ENCODE measurements at places on chromosomes 2 and 18.

GRCh38 chr2:44719562-44719961, 221.9 kb upstream of the SIX3 start:
- no peak for DNase-seq

DNA sequence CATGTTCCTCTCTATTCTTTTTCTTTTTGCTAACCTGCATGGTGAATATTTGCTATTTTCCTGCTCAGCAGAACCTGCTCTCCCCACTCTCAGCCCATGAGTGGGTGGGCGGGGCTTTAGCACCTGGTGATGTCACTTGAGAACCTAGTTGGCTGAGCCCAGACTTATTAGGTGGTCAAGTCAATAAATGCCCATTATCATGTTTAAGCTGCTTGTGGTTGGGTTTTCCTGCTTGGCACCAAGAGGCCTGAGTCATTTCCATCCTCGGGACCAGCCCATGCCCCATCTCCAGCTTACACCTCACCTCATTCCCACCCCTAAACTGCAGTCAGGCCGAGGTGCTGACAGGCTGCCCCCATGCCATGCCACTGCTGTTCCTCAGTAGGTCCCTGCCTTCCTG, 226.6 kb downstream of the ANKRD30B start:
- DNase-seq, result no peak

- no peak for DNase-seq
These were observed 171.3 kb downstream of the THADA start for GRCh38 chr2:43424262-43425207.

- no peak for DNase-seq
These were observed 214.8 kb downstream of the ZNF521 start for GRCh38 chr18:25137197-25137472.

- DNase-seq, result no peak
These were observed 82.0 kb downstream of the THADA start for GRCh38 chr2:43513796-43514195.

GRCh38 chr18:57353940-57354461, 1.6 kb downstream of the ST8SIA3 start:
- no peak for DNase-seq

- DNase-seq, result no peak
These were observed 8.7 kb upstream of the CRYGA start for GRCh38 chr2:208172125-208172524.

DNA sequence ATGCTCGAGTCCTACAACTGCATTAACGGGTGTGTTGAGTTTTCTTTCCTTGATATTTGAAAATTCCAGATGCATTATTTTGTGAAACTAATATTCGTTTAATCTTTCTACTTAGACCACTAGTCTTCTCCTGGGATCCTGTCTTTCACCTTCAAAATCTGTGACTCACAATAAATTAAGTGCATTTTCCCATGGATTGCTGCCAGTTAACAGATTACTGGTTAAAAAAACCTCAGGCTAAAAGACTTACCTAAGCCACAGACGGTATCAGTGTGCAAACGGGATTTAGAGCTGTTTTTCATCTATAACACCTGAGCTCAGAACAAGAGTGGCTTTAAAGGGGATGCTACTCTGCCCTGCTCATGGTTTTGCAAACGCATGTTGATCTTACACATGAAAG, 10.2 kb downstream of the FECH start:
- no peak for DNase-seq

- no peak for DNase-seq
These were observed 247.8 kb downstream of the TXNL1 start for GRCh38 chr18:56390626-56391025.

DNA sequence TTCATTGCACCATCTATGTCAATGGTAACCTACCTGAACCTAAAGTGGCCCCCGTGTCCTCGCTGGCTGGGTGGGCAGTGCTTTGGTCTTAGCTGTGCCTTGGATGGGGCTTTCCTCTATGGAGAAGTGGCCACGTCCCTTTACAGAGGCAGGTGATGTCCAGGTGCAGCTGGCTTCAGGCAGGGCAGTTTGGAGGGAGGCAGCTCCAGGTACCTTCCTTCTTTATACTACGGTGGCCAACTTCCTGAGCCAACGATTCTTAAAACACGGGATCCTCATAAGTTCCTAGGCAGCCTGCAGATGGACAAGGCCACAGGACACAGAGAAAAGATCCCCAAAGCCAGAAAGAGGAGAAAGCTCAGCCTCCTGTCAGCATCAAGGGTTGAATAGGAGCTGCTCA, 517.3 kb upstream of the HS6ST1 start:
- no peak for DNase-seq

DNA sequence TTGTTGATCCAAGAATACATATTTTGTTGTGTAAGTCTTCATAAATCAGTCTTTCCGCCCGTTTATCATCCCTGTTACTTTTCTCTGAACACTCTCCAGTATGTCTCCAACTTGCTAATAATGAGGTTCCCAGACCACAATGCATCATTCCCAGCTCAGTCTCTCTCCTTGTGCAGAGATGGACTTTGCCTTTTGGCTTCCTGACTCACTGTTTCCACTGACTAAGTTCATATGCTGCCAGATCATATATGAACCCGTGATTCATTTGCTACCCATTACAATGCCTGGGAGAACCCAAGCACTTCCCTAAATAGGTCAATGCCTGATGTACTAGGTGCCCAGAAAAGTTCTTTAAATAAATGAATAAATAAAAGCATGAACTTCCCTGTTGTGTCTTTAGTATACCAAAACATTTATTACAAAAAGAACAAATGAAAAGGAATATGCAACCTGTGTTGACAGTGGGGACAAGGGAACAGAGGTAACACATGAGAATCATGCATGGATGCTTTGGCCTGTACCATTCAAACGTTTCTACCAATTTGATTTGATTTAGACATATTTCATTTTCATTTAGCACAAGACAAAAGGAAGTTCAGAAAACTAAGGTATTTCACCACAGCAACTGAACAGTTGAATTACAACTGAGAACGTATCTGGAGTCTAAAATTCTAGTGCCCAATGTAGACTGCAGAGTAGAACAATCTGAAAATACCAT, 215.4 kb upstream of the HNRNPA3 start:
- no peak for DNase-seq

GRCh38 chr2:47034973-47035609, 119.5 kb upstream of the MCFD2 start:
- no peak for DNase-seq

GRCh38 chr18:43486462-43486861, 209.2 kb upstream of the SYT4 start:
- DNase-seq, result no peak

- DNase-seq, result peak; percentile 97
These were observed at the start of gene TIA1 for GRCh38 chr2:70248181-70248847. TIA1 (minus strand) TSS chr2:70248628; CDS start chr2:70248430, 198 bp downstream.

DNA sequence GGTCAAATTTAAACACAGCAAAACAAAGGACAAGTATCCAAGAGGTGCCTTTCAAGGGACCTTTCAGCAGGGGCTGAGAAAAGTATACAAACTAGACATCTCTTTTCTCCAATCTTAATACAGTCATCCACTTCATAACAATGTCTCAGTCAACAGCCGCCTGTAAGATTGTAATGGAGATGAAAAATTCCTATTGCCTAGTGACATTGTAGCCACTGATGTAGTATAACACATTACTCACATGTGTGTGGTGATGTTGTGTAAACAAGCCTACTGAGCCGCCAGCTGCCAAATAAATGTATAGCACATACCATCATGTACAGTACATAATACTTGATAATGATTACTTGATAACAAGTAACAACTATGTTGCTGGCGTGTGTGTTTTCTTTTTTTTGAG, 31.0 kb downstream of the VIT start:
- DNase-seq, result no peak

DNA sequence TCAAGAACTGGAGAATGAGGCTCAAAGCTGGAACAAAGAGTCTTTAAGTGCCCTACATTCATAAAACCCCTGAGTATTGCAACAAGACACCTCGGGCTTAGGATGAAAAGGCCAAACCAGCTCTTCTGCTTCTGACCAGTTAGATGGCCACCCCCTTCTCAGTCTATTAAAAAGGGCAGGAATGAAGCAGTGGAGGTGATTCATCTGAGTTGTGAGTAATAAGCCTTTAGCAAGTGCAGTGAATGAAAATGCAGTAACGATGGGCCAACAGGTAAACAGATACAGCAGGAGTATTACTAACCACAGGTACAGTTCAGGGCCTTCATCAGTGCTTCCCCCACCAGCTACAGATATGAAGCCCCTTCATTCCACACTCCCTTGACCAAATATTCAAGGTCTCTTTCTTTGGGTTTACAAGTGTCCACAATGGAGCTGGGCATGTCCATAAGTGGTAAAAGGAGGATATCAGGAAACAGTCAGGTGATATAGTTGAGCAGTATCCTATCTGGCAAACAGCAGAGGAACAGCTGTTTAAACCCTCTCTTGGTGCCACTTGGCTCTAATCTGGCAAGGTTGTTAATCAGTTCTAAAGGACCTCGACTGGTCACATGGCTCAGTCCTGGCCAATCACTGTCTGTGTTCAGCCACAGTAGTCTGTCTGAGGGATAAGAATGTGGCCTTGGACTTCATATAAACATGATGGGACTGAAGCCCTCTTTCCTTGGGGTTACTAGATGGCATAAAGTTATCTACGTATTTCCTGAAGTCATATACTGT, 17.8 kb downstream of the SERPINB13 start:
- DNase-seq, result no peak

- no peak for DNase-seq
These were observed 223.7 kb downstream of the LOXHD1 start for GRCh38 chr18:46433121-46433826.

DNA sequence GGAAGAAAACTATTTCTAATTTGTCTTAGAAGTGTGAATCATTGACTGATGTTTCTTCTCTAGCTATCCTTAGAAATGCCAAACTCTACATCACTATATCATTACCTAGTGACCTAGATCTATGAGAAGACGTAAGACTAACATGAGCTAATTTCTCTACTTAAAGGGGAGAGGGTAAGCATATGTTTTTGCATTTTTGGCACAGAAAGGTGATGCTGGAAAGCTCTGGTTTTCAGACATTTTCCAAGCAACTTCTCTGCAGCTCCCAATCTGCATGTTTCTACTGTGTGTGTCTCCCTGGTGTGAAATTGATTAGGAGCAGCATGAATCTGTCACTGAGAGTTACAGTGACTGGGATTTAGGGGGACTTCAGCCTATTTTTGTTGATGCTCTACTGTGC, 235.2 kb upstream of the LINC00305 start:
- DNase-seq, result no peak

- no peak for DNase-seq
These were observed 199.6 kb upstream of the HNMT start for GRCh38 chr2:137764646-137765045.

- no peak for DNase-seq
These were observed 1.2 kb upstream of the ST6GAL2 start for GRCh38 chr2:106886916-106887758.

DNA sequence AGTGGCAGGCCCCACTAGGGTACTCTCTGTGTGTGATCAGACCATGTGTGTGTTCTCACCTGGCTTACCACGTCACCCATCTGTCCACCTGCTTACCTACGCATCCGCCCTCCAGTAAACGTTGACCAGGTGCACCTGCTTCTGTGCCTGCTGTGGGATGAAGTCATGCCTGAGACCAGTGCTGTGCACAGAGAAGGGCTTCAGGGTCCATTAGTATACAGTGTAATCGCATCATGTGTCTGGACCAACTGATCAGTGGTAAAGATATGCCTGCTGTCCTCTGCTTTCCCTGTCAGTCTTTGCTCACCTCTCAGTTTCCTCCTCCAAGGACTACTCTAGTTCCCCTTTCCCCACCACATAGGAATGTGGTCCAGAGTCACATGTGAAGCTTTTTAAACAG, 109.3 kb downstream of the FHOD3 start:
- no peak for DNase-seq

- no peak for DNase-seq
These were observed 425.5 kb upstream of the PKDCC start for GRCh38 chr2:41622301-41622700.

- DNase-seq, result no peak
These were observed 49.9 kb upstream of the EML6 start for GRCh38 chr2:54673501-54673998.

DNA sequence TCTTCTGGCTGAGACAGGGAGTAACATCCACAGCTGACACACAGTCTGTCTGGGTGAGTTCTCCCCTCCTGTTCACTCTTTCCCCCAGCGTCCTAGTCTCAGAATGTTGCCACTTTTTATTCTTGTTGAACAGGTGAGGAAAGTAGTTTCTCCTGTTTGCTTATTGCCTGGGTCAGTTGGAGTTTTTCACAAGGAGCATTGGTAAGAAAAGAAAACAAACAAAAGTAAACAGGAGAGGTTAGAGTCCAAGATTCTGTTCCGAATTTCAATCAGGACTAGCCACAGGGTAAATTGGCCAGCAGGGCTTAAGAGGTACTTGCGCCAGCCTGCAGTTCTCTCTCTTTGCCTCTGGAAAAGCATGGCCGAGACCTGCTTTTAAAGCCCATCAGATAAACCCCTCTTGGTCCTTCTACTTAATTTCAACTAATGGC, 255.0 kb upstream of the EPAS1 start:
- DNase-seq, result no peak

GRCh38 chr18:54203914-54204313, 20.6 kb downstream of the MBD2 start:
- DNase-seq, result no peak

DNA sequence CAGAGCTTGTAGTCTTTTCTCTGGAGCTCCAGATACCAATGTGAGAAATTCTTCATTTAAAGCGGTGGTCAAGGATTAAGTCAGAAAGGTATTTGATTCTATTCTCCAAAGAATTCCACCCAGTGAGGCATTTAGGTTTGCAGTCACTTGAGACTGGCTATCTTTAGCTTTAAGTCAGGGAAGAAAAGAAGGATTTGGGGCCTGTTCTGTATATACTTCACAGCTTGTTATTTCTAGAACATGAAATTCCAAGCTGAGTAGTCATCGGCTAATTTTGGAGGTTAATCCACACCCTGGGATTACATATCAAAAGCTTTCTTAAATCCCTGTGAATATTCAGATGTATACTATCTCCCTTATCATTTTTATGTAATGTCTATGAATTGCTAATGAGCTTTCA, 39.4 kb downstream of the MYOM1 start:
- no peak for DNase-seq

DNA sequence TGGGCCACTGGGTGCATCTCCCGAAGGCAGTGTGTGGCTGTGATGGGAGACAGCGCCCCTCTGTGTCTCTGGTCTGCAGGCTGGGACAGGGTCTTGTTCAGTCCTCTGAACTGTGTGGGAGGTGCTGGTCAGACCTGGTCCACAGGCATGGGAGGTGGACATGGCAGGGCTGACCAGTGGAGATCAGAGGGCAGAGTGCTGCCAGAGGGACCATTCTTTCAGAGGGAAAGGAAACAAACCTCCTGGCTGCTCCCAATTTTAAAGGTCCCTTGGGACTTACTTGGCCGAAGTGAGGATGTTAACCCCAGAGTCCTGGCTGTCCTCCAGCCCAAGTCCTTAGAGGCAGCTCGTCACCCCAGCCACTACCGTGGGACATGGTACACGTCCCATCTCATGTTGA, 4.0 kb downstream of the CAPN13 start:
- DNase-seq, result no peak

- DNase-seq, result no peak
These were observed 158.5 kb downstream of the FTCDNL1 start for GRCh38 chr2:199692489-199692888.

DNA sequence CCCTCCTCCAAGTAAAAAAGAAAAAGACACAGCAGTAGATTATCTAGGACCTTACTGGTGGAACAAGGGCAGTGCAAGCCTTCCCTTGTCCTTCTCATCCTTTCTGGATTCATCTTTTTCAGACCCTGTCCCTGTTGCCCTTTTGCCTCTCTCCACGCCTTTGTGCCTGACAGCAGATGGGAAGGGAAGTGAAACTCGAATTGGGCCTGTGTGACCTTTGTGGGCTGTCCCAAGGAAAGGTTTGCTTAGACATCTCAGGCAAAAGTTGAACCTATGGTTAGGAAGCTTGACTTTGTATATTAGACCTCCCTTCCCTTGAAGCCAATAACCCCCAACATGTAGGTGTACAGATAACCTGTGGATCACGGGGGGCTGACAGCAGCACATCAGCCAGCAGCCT, 185.3 kb downstream of the PRKCE start:
- no peak for DNase-seq

All from activated CD8-positive, alpha-beta memory T cell treated with anti-CD3 and anti-CD28 coated beads for 1 hour (primary cell).